Upper lobe of left lung (tissue), 6 donors: ENCODE measurements at places on chromosomes 11 and 22.

DNA sequence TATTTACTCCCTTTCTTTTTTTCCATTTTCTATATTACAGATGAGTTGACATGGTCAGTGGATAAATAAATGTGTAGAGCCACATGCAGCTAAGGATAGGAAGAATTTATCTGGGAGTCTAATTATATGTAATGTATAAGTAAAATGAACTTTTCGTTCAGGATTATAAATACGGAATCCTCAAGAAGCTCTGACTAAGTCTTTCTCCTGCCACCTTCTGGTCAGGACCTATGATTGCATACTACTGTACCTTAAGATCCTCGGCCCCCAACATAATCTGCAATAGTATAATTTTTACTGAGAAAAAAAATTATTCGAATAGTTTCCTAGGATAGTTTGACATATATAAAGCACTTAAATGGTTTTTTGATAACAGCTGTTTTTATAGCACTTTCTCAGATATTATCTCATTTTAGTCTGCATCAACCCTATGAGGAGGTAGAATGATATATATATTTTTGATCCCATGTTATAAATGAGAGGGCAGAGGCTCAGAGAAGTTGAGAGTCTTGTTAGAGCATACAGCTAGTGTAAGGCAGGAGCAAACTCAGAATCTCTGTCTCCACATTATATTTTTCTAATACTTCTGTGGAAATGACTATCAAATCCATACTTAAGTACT lies 36.1 kb downstream of the CCDC90B start:
- no peak for DNase-seq
- no peaks in the 10 kb centered on the region for H3K27me3 ChIP-seq
- no peak overlapping the region for H3K4me3 ChIP-seq
- H3K4me1 ChIP-seq: no peaks in the 10 kb centered on the region
- no peak overlapping the region for H3K27ac ChIP-seq

DNA sequence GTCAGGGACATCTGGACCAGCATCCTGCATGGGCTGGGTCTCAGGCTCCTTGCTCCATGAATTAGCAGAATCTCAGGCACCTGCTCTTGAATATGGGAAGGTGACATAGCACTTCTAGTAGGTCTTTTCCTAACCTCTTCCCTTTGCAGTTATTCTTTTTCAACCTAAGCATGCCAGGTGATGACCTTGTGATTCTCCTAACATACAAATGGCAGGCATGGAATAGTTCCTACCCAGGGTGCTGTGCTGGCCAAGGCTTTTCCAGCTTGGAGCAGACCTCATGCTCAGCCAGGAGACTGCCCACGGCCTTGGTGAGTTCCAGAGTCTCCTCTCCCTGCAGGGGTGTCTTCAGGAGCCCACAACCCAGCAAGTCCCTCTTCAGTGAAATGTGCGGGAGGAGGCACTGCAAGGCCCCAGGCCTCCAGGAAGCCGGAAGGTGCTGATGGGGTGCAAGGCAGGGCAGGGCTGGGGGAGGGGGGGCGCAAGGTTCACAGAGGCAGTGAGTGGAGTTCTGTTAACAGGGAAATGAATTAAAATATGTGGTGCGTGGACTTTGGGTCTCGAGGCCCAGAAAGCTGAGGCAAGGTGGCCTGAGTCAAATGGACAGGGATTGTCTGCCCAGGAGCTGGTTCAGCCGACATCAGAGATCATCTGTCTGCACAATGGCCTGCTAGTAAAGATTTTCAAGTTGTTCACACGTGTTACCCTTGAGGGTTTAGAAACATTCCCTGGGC lies 75.9 kb upstream of the SEPTIN5 start:
- H3K36me3 ChIP-seq: no peaks in the 10 kb centered on the region
- H3K4me3 ChIP-seq: no peak overlapping the region
- H3K4me1 ChIP-seq: peaks cover 4% of the 10 kb centered on the region
- no peaks in the 10 kb centered on the region for H3K27me3 ChIP-seq
- no peak for DNase-seq
- no peak overlapping the region for H3K27ac ChIP-seq

DNA sequence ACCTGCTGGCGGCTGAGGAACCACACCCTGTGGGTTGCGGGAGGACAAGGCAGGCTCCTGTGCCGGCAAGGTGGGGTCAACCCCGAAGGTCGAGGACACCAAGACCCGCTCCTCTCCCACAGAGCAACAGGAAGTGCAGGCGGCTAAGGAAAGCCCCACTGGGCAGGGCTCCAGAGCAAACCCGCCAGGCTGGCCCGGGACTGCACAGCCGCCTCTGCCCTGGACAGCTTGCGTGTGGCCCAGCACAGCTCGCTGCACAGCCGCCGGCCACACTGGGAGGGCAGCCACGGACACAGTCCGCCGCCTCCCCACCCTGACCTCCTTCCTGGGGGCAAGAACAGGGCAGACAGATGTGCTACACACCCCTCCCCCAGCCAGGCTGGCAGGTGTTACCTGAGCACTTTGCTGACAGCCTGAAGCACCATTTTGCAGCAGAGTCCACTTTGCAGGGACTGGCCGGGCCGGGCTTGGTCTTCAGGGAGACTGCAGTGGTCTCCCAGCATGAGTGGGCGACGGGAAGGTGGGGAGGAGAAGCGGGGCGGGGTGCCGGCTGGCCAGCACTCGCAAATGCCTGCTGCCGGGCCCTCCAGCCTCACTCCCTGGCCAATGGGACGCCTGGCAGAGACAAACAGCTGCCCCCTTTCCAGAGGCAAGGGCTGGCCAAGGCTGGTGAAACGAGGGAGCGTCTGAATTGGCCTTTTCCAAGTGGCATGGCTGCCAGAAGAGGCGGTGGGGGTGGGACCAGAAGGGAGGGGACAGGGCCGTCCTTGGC lies at the start of gene MOB2:
TSS of gene MOB2 (minus strand) at position 726 of the 772 bp plus-strand sequence. CDS start at position 503, 223 bp downstream.
- DNase-seq: peak; percentile 69
- peak within 1 kb of the TSS; percentile 68 for H3K27ac ChIP-seq
- no peak within 1 kb of the TSS for H3K4me3 ChIP-seq
- H3K4me1 ChIP-seq: peaks cover 75% of the 10 kb centered on the region

- peak overlapping the region; percentile 73 for H3K27ac ChIP-seq
- DNase-seq: no peak
- peaks cover 14% of the 10 kb centered on the region for H3K4me1 ChIP-seq
- H3K4me3 ChIP-seq: no peak overlapping the region
- H3K36me3 ChIP-seq: no peaks in the 10 kb centered on the region
Observed at GRCh38 chr11:86202013-86202336, 42.6 kb upstream of the EED start.
